ENCODE measurements at places on chromosomes 3 and 15.

DNA sequence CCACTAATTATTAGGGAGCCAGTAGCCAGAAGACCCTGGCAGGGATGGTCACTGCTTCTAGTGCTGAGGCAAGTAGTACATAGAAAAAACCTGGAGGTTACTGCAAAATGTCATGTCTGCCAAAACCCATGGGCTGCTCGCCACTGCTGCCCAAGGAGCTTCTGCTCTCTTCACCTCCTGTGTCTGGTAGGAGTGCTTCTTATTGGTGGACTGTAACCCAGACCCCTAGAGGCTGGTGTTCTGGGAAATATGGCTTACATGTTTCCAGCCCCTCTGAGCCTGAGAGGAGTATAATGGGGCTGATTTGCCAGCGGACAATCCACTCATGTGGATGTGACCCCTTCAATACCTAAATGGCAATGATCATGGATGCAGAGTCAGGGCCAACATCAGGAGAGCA, 286.4 kb downstream of the EPHB1 start:
- no peak overlapping the region for H3K27ac ChIP-seq
- no peak overlapping the region for H3K4me3 ChIP-seq
- no peak for DNase-seq

GRCh38 chr15:39709941-39710340, 72.7 kb downstream of the FSIP1 start:
- DNase-seq, result no peak
- H3K27ac ChIP-seq, result no peak overlapping the region
- H3K36me3 ChIP-seq, result no peaks in the 10 kb centered on the region
- no peaks in the 10 kb centered on the region for H3K27me3 ChIP-seq
- H3K4me1 ChIP-seq, result no peaks in the 10 kb centered on the region
- no peak overlapping the region for H3K4me3 ChIP-seq

GRCh38 chr3:138513090-138513843, 78.9 kb downstream of the ESYT3 start:
- H3K27me3 ChIP-seq, result no peaks in the 10 kb centered on the region
- H3K36me3 ChIP-seq, result peaks cover 2% of the 10 kb centered on the region
- no peak overlapping the region for H3K4me3 ChIP-seq
- H3K4me1 ChIP-seq, result no peaks in the 10 kb centered on the region

- no peaks in the 10 kb centered on the region for H3K4me1 ChIP-seq
- H3K36me3 ChIP-seq, result no peaks in the 10 kb centered on the region
- peaks cover 27% of the 10 kb centered on the region for H3K27me3 ChIP-seq
- H3K4me3 ChIP-seq, result no peak overlapping the region
- H3K27ac ChIP-seq, result no peak overlapping the region
These were observed 288.3 kb upstream of the C2CD4B start for GRCh38 chr15:62453375-62453774.

GRCh38 chr15:34233614-34234013, 8.8 kb downstream of the EMC4 start:
- no peak overlapping the region for H3K4me3 ChIP-seq
- peaks cover 44% of the 10 kb centered on the region for H3K36me3 ChIP-seq
- no peak for DNase-seq
- no peaks in the 10 kb centered on the region for H3K4me1 ChIP-seq
- H3K27me3 ChIP-seq, result no peaks in the 10 kb centered on the region

DNA sequence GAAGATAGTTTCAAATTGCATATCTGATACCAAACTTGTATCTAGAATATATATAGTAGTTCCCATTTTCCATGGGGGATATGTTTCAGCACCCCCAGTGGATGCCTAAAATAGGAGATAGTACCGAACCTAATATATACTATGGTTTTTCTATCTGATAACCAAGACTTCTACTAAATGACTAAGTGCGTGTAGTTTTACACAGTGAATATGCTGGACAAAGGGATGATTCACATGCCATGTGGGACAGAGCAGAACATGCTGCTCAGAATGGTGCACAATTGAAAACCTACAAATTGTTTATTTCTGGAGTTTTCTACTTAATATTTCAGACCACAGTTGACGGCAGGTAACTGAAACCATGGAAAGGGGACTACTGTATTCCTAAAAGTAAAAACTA, 73.4 kb upstream of the TP63 start:
- no peak overlapping the region for H3K27ac ChIP-seq
- H3K36me3 ChIP-seq, result no peaks in the 10 kb centered on the region
- no peak overlapping the region for H3K4me3 ChIP-seq
- no peaks in the 10 kb centered on the region for H3K27me3 ChIP-seq
- DNase-seq, result no peak

DNA sequence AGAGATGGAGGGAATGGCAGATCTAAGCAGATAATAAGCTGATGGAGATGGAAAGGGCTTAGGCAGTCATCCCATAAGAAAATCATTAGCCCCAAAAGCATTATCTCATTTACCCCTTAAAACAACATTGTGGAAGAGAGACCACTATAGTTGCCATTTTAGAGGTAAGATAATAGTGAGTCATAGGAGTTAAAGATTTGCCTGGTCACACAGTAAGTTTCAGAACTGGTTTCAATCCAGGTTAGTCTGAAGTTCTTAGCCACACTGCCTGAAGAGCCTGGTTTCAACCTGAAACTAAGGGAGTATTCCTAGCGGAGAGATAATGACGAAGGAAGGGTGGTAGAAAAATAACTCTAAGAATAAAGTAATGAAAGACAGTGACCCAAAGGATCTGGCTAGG, 13.0 kb upstream of the UBR1 start:
- H3K36me3 ChIP-seq, result peaks cover 2% of the 10 kb centered on the region
- peaks cover 16% of the 10 kb centered on the region for H3K4me1 ChIP-seq
- H3K27ac ChIP-seq, result no peak overlapping the region
- DNase-seq, result no peak
- H3K4me3 ChIP-seq, result no peak overlapping the region
- H3K27me3 ChIP-seq, result no peaks in the 10 kb centered on the region

DNA sequence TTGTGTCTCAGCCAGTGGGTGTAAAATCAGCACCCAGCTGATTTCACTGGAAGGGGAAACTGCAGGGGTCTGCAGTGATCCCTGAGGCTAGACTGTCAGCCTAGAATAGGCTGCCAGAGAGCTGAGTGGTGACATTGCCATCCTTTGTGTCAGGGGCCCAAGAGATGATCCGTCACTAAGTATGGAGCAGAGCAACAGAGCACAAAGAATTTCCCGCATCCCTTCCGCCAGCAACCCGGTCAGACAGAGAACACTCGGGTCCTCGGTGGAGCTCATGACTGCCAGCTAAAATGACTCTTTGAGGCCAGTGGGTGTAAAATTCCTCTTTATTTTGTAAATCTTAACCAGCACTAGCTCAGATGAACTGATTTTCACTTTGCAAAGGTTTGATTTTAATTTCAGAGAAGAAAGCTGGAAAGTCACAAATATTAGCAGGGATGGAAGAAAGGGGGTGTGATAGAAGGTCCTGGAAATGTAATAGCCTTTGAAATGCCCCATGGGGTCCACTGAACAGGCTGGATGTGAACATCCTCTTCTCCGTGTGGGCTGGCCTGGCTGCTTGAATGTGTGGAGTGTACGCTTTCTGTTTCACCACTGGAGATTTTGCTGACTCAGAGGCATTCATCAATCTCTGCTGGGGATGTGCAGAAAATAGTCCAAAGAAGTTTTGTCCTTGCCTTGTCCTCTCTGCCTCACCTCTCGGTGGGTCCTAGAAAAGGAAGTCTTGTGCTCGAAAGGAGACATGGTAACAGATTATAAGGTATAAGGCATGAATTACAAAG, 138.8 kb downstream of the SV2B start:
- H3K27me3 ChIP-seq, result peaks cover 37% of the 10 kb centered on the region
- no peak for DNase-seq
- H3K27ac ChIP-seq, result no peak overlapping the region
- H3K4me1 ChIP-seq, result no peaks in the 10 kb centered on the region
- H3K4me3 ChIP-seq, result no peak overlapping the region
- no peaks in the 10 kb centered on the region for H3K36me3 ChIP-seq

GRCh38 chr3:132854856-132855535, 132.8 kb upstream of the NPHP3 start:
- H3K36me3 ChIP-seq, result no peaks in the 10 kb centered on the region
- H3K27ac ChIP-seq, result no peak overlapping the region
- no peaks in the 10 kb centered on the region for H3K27me3 ChIP-seq
- no peak for DNase-seq
- H3K4me1 ChIP-seq, result no peaks in the 10 kb centered on the region
- H3K4me3 ChIP-seq, result no peak overlapping the region

- H3K4me1 ChIP-seq, result no peaks in the 10 kb centered on the region
- H3K27me3 ChIP-seq, result peaks cover 30% of the 10 kb centered on the region
- no peak for DNase-seq
These were observed 37.7 kb downstream of the FAM174B start for GRCh38 chr15:92617549-92618520.

- no peaks in the 10 kb centered on the region for H3K4me1 ChIP-seq
- no peak overlapping the region for H3K4me3 ChIP-seq
- no peaks in the 10 kb centered on the region for H3K27me3 ChIP-seq
- DNase-seq, result no peak
These were observed 10.5 kb downstream of the ITIH4 start for GRCh38 chr3:52819936-52820335.

DNA sequence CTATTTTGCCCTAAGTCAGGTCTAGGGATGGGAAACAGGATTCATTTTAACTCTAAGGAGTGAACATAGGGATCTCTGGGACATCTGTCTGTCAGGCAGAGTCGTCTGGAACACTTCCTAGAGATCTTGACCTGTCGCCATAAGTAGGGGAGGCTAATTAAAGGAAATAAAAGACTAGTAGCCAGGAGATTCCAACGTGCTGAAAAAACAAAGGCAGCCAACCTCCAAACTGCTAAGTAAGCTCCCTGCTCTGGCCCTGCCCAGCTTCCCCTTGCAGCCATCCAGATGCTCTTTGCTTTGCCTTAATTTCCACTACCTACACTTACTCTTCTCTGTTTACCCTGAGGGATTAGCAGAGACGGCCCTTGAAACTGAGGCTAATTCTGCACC, 18.4 kb upstream of the TSEN2 start:
- peaks cover 6% of the 10 kb centered on the region for H3K4me1 ChIP-seq
- no peak for DNase-seq
- H3K36me3 ChIP-seq, result no peaks in the 10 kb centered on the region
- H3K27me3 ChIP-seq, result peaks cover 4% of the 10 kb centered on the region

- DNase-seq, result no peak
- no peaks in the 10 kb centered on the region for H3K4me1 ChIP-seq
- no peaks in the 10 kb centered on the region for H3K27me3 ChIP-seq
- no peak overlapping the region for H3K4me3 ChIP-seq
- H3K36me3 ChIP-seq, result peaks cover 51% of the 10 kb centered on the region
These were observed 57.9 kb upstream of the DCUN1D1 start for GRCh38 chr3:183038221-183038620.

GRCh38 chr15:93042211-93042610, 46.8 kb downstream of the RGMA start:
- H3K4me3 ChIP-seq, result no peak overlapping the region
- no peaks in the 10 kb centered on the region for H3K27me3 ChIP-seq
- H3K36me3 ChIP-seq, result no peaks in the 10 kb centered on the region
- H3K27ac ChIP-seq, result no peak overlapping the region
- H3K4me1 ChIP-seq, result peaks cover 8% of the 10 kb centered on the region

DNA sequence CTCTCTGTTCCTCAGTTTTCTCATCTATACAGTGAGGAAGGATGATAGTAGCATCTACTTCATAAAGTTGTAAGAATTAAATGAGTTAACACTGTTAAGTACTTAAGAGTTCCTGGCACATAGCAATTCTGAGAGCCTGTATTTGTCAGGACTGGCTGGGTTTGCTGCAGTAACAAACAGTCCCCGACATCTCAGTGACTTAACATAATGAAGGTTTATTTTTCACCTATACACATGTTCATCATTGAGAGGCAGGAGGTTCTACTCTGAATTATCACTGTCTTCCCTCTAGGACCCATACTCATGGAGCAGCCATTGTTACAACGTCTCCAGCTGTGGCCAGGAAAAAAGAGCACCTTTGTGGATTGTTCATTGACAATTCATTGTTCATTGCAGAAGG, 190.6 kb upstream of the PROK2 start:
- H3K4me1 ChIP-seq, result peaks cover 9% of the 10 kb centered on the region
- no peak overlapping the region for H3K4me3 ChIP-seq
- H3K27ac ChIP-seq, result no peak overlapping the region
- H3K27me3 ChIP-seq, result peaks cover 63% of the 10 kb centered on the region
- DNase-seq, result no peak

GRCh38 chr15:87919064-87919463, 337.5 kb downstream of the NTRK3 start:
- H3K27ac ChIP-seq, result no peak overlapping the region
- no peaks in the 10 kb centered on the region for H3K4me1 ChIP-seq
- H3K36me3 ChIP-seq, result no peaks in the 10 kb centered on the region

DNA sequence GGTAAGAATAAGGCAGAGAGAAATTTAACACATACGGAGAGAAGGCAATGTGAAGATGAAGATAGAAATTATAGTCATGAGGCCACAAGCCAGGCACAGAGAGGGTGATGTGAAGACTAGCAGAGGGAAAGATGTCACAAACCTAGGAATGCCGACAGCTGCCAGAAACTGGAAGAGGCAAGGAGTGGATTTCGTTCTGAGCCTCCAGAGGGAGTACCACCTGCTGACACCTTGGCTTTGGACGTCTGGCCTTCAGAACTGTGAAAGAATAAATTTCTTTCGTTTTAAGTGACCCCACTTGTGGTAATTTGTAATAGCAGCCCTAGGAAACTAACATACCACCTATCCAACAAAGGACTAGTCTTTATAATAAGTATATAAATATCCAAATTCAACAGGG, 5.0 kb upstream of the SGO1 start:
- H3K27me3 ChIP-seq, result no peaks in the 10 kb centered on the region
- no peaks in the 10 kb centered on the region for H3K4me1 ChIP-seq
- no peak overlapping the region for H3K4me3 ChIP-seq
- H3K36me3 ChIP-seq, result no peaks in the 10 kb centered on the region
- peak overlapping the region; percentile 32 for H3K27ac ChIP-seq

DNA sequence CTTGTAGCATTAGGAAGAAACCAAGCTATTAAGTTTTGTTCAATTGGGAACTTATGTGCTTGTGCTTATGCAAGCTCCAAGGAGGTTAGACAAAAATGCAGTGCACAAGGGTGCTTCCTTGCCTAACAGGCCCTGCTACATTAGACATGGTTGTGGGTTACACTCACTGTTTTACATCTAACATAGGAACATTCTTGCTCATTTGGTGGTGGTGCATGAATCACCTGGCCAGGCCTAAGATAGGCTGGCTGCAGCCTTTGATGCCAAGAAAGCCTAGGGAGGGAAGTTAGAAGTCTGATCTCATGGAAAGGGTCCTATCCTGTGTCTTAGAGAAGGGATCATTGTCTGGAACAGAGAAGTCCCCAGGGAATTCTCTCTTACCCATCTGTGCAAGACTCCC, 43.5 kb downstream of the CA12 start:
- peaks cover 30% of the 10 kb centered on the region for H3K27me3 ChIP-seq
- no peak for DNase-seq
- no peak overlapping the region for H3K27ac ChIP-seq
- no peaks in the 10 kb centered on the region for H3K36me3 ChIP-seq

- H3K36me3 ChIP-seq, result peaks cover 5% of the 10 kb centered on the region
- peaks cover 75% of the 10 kb centered on the region for H3K4me1 ChIP-seq
- H3K4me3 ChIP-seq, result peak overlapping the region; percentile 72
- H3K27me3 ChIP-seq, result no peaks in the 10 kb centered on the region
- peak overlapping the region; percentile 38 for H3K27ac ChIP-seq
These were observed 3.7 kb downstream of the TLR9 start for GRCh38 chr3:52221563-52222318.

- H3K27ac ChIP-seq, result no peak overlapping the region
- no peak for DNase-seq
- no peaks in the 10 kb centered on the region for H3K27me3 ChIP-seq
- H3K4me3 ChIP-seq, result no peak overlapping the region
These were observed 63.2 kb upstream of the RASGRP1 start for GRCh38 chr15:38627689-38628277.

All from central memory CD8-positive, alpha-beta T cell (primary cell).